ENCODE measurements at places on chromosomes 11 and 22.

GRCh38 chr11:93526641-93527583 is 16.3 kb downstream of the SMCO4 start:
- DNase-seq: no peak

DNA sequence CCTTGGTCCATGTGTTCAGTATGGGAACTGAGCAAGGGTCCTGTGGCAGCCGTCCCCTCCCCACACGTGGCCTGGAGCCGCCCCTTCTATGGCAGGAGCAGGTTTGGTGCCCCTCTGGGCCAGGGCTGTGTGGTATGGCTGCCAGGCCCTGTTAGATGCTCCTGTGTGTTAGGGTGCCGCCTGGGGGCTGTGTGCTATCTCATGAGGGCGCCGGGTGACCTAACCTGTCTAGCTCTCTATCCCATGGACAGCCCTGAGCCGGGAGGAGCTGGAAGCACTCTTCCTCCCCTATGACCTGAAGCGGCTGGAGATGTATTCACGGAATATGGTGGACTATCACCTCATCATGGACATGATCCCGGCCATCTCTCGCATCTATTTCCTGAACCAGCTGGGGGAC is 34.7 kb downstream of the NAT10 start:
- no peak for DNase-seq

GRCh38 chr11:98307827-98308491 is 712.8 kb upstream of the CNTN5 start:
- no peak for DNase-seq

DNA sequence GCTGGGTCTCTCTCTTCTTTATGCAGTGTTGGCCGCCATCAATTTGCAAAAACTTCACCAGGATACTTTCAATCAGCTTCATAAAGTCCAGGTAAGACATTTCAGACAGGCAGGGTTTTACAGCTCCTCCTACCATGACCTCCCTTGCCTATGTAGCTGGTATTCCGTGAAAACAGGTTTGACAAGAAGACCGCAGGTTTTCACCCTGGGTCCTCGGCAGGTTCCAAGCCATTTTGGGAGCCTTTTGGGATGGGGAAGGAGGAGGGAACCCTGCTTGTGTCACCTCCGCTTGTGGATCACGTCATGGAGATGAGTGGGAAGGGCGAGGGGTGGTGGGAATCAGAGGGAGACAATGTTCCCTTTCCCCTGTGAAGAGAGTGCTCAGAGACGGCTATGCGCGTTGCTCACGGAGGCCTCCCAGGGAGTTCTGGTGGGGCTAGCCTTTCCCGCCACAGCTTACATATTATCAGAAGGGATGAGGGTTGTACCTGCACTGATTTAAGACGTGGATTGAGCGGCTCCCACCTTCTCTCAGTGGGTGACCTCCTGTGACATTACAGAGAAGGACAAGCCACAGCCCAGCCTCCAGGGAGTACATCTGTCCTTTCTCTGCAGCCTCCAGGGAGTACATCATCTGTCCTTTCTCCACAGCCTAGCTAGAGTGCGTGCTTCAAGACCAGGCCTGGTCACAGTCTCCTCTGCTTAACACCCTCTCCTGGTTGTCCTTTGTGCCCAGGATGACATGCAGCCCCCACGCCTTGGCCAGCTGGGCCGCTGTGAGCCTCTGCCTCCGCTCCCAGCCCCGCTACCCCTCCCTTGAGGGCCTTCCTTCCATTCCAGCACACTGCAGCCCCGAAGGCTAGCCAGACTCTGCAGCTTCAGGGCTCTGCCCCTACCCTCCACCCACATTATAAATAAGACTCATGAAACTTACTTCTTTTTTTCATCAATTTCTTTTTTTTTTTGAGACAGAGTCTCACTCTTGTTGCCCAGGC is 17.2 kb downstream of the GLB1L3 start:
- DNase-seq: no peak

GRCh38 chr11:57646799-57647303 is 2.9 kb downstream of the YPEL4 start:
- DNase-seq: no peak

DNA sequence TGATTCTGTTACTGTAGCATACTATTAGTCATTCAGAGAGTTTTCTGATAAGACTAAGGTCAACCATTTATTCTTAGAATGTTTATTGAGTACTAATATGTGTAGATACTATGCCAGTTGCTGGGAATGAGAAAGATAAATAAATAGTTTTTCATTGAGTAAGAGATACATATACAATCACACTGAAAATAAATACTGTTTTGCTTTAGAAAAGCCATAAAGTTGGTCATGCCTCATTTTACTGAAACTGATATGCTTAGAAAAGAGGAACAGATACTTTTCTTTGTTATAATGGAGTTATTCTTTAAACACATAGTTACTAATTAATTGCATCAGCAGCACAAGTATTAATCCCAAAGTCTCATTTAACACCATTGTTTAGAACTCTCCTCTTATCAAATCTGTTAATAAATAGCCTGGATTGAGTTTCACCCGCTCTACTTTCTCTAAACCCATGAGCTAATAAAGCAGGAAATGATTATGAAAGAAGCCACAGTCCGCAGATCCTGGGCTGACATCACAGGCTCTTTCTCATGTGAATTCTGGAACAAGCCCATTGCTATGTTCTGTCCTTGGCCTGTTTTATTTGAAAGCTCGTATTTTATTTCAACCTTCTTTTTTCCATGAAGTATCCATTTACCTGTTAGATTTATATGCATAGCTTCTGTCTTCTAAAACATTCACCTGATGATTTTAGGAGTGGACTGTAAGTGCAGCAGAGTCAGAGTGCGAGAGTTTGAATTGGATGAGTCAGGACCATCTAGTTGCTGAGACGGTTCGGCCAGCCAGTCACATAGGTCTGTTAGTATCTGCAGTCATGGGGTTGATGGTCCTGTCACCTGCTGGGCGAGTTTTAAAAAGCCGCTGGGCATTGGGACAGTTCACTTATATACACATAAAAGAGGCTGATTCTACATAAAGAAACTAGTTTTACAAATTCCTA is 35.5 kb downstream of the PIWIL4 start:
- peak; percentile 5 for DNase-seq

- no peak for DNase-seq
Measured at GRCh38 chr22:20135806-20136602, 4.4 kb downstream of the ZDHHC8 start.

DNA sequence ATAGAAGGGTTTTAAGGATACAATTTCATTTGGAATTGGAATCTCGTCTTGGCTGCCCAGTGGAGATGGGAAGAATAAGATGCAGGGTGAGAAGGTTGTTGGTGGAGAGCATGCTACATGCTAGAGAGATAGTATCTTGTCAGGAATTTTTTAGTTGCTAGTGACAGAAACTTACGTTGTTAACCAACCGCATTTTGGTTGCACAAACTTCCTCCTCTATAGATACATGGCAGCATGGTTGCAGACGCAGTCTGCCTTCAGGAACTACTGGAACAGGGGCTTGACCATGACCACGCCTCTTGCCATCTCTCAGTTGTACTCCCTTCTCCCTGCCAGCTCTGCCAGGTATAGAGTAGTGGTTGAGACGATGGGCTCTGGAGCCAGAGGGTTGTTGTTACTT is 13.5 kb upstream of the CCDC90B start:
- no peak for DNase-seq

- no peak for DNase-seq
Measured at GRCh38 chr11:122019908-122020694, 95.9 kb downstream of the BLID start.

DNA sequence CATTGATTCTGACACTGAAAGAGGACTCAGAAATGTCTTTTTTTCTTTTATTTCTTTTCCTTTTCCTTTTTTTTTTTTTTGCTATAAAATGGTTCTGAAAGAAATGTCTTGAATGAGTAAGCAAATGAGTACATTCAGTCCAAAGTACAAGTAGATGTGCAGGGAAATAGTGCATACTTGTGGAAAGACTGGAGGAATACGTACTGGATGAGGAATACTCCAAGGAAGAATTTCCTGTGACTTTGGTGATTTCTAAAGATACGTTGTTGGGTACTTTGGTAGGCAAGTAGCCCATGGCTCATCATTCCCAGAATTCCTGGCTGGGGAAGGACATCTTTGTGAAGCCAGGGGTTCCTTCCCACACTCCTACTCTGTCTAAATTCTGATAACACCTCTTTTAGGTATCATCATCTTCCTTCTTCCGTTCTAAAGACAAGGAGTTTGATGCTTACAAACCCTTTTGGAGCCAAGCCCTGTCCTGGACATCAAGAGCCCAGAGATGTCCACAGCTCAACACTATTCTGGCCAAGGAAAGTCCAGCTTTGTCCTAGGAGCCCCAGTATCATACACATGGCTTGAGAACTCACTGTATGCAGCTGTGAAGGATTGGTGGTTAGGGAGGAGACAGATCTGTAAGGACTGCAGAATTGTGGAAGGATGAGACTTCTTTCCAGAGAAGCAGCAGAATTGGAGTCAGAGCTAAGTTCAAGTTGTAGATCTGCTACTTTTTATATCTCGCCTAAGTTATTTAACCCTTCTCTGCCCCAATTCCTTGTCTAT is 4.8 kb upstream of the NUP98 start:
- no peak for DNase-seq

- DNase-seq: no peak
Measured at GRCh38 chr11:76419896-76420295, 24.9 kb upstream of the EMSY start.

DNA sequence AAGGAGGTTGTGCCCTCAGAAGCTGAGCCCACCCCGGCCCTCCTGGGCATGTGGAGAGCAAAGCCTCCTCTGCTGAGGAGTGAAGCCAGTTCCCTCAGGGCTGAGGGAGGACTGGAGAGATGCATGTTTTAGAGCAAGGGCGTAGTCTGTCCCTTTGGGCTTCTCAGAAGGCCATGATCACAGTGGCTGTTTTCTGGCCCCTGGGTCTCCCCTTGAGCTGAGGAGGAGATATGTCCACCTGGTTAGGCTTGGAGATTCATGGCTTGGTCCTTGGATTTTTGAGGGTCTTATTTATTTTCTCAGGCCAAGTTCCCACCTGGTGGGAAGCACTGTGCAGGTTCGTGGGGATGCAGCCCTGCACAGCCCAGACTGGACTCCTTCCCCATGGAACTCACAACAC is 46.5 kb upstream of the THY1 start:
- no peak for DNase-seq

- no peak for DNase-seq
Measured at GRCh38 chr11:108895579-108896480, 231.0 kb downstream of the DDX10 start.

- DNase-seq: no peak
Measured at GRCh38 chr11:57155838-57156607, 25.7 kb upstream of the LRRC55 start.

- no peak for DNase-seq
Measured at GRCh38 chr11:109584001-109584972, 162.3 kb downstream of the C11orf87 start.

DNA sequence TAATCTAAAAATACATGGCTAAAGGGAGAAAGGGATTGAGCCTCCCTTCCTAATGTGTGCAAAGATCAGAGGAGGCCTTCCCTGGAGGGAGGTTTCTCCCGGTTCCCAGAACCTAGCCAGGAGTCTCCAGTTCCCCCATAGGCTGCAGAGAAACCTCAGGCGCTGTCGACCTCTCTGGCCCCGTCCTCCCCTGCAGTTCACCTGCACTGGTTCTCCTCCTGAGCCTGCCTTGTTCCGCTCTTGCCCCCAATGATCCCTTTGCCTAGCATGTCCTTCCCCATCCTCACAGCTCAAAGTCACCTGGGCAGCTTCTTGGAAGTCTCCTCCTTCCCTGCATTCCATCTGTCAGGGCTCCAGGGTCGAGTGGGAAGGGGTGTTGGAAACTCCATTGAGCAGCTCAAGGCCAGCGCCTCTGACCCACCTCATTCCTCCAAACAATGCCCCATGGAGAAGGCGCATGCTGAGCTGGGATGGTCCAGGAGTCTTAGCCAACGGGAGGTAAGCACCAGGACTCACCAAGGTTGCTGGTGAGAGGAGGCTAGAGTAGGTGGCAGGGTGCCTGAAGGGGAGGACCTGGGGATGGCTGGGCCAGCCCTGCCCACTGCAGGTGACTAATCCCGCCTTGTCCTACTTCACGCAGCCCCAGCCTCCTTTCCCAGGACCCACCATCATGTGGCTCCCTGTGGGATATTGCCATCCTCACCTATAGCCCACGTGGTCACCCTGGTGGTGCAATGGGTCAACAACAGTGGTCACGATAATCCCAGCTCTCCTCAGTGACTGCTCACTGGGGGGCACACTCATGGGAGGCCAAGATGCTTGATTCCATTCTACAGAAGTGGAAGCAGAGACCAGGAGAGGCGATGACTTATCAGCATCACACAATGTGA is 15.4 kb downstream of the RSPH14 start:
- DNase-seq: no peak

DNA sequence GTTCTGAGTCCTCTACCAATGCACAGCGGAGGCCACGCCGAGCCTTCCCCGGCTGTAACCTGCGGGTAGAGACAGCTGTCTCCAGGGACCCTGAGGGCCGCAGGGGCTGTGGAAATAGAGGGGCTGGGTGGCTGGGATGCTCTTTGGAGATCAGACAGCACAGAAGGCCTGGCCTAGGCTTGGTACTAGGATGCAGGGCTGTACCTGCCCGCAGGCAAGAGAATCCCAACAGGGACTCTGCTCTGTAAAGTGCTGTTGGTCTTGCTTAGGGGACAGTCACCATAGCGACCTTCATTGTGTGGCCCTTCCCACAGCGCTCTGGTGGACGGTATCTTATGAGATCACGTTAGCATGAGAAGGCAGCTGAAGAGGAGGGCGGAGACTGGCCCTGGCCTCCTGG is 11.3 kb upstream of the KCNJ5 start:
- DNase-seq: no peak

- no peak for DNase-seq
Measured at GRCh38 chr11:16876053-16876752, 137.8 kb downstream of the C11orf58 start.

DNA sequence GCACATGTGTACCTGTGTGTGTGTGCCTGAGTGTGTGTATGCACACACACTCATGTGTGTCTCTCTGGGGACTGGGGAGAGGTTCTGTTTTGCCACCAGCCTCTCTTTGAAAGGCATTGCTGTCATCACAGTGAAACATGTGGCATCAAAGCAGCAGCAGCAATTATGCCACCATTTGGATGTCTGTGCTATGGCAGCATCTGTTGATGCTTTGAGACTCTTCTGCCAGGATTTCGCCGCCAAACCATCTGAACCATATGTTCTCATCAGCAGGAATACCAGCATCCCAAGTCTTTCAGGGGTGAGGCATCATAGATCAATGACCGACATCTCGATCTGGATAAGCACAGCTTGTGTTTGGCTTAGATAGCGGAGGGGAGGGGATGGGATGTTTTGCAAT is 168.6 kb downstream of the FAT3 start:
- DNase-seq: no peak

DNA sequence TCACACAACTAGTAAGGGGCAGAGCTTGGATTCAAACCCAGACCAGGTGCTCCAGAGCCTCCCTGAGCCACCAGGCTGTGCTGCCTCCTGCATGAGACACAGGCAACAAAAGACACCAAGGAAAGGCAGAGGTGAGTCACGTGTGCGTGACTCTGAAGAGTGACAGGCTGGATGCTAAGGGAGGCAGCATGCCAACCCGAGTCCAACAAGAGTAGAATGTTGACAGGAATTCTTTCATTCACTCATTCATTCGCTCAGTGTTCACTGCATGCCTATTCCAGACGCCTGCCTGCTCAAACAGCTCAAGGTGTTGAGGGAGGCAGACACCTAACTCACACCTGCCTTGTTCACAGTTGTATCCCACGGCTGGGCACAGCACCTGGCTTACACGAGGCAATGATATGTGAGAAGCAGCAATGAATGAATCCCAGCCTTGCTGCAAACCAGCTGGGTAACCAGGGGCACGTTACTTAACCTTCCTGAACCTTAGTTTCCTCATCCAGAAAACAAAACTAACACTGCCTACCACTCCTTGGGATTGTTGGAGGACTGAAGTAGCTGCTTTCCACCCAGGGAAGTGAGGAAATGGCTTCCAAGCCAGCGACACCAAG is 73.8 kb upstream of the ARFGAP3 start:
- peak; percentile 9 for DNase-seq
